Umbilical cord (tissue), 2 donors: ENCODE measurements at places on chromosomes 7 and 10. TPM values are rescaled to one million over a fixed set of nuclear protein-coding genes. Genes with fewer than 3 reads are reported as not detected.

The EBLN1 gene
- total RNA-seq, result 3.6 TPM

The ZWINT gene
- 6.3 TPM for total RNA-seq

The TAS2R3 gene
- 10.6 TPM for total RNA-seq

The MYL10 gene
- not detected for total RNA-seq

The DKK1 gene
- total RNA-seq, result 26.5 TPM

The GBX1 gene
- total RNA-seq, result not detected

The MSANTD7 gene
- total RNA-seq, result 14.9 TPM

The HNRNPF gene
- total RNA-seq, result 130 TPM

The PNLIPRP2 gene
- total RNA-seq, result not detected

The HOXA2 gene
- total RNA-seq, result 0.24 TPM
